Left lung (tissue), 14 donors: ENCODE measurements at places on chromosomes 7 and 10.

- DNase-seq: no peak
These were observed 730.5 kb downstream of the ZWINT start for GRCh38 chr10:55630491-55631056.

- DNase-seq: no peak
These were observed 4.3 kb upstream of the YKT6 start for GRCh38 chr7:44196450-44196872.

- DNase-seq: no peak
These were observed 148.8 kb upstream of the NRP1 start for GRCh38 chr10:33483124-33483815.

DNA sequence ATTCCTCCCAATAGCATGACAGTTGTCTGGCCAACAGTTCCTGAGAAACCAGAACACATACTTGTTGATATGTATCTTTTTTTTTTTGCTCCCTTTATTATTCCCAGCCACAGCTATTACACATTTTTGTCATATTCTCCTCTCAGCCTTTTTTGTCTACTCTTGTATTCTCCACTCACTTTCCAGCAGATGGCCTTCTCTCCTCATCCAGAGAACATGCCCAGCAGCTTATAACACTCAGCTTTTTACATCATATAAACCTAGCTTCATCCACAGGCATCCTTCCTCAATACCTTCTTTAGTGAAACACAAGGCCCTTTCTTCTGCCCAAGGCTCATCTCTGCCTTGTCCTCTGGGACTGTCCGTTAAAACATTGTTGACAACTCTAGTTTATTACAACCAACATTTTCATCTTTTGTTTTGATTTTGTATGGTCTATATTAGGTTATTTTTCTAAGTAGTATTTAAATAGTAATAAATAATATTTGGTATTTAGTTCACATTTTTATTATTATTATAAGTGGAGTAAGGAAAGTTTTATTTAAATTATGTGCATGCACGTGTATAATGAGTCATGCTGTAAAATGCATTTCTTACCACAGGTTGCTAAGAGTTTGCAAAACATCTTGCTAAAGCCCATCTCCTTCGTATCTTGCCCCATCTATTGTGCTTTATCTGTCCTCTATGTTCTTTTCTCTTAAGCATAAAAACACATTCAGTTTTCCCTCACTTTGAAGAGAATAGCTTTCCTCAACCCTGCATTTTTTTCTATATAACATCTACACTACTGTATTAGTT is 101.5 kb downstream of the ORC5 start:
- DNase-seq: no peak

DNA sequence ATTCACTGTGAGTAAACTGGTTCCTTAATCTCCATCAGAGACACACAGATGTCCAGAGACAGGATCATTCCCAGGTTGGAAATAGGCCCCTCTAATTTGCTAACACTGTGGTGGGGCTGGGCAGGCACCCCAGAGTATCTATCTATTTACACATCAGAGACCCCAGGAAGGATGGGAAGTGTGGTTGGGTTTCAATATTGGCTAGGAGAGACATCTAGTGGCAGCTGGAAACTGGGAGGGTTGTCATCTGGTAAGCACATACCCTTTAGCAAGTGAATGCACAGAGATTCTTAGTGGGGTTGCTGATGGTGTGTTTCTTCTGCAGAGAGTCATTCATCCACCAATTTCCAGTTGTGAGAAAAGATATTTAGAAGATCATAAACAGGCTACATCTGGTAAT is 36.0 kb upstream of the NRG3 start:
- no peak for DNase-seq

- no peak for DNase-seq
These were observed 73.9 kb upstream of the PDGFA start for GRCh38 chr7:593324-594115.

DNA sequence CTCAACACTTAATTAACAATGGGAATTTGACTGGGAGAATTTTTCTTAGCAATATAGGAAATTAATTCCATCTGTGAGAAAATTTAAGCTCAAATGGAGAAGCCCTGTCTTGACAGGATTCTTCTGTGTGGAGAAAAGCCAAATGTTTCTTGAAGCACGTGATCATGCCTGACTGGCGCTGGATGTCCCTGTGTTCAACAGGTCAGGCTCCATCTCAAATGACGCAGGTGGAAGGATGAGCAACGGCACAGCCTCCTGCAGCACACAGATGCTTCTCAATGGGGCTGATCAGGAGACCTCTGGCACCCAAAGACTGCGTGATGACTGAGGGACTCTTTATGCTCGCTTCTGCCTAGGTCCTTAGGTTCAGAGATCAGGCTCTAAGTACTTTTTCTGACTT is 143.8 kb downstream of the RSU1 start:
- no peak for DNase-seq

- DNase-seq: no peak
These were observed 167.9 kb upstream of the KIAA1217 start for GRCh38 chr10:24041034-24041433.

DNA sequence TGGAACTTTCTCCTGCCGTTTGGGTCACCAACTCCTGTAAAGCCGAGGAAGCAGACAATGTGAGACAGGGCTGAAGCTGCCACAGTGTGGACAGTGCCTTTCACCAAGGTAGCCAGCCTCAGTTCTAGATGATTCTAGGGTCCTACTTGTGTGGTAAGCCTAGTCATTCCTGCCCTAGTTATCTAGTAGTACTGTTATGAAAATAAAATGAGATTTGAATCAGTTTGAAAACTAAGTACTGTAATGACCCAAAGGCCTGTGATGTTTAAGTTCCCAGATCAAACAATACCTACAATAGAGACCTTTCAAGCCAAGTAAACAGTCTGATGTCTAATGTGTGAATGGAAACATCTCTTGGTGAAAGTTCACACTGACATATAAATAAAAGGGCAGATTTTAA is 37.1 kb downstream of the POLL start:
- DNase-seq: no peak

DNA sequence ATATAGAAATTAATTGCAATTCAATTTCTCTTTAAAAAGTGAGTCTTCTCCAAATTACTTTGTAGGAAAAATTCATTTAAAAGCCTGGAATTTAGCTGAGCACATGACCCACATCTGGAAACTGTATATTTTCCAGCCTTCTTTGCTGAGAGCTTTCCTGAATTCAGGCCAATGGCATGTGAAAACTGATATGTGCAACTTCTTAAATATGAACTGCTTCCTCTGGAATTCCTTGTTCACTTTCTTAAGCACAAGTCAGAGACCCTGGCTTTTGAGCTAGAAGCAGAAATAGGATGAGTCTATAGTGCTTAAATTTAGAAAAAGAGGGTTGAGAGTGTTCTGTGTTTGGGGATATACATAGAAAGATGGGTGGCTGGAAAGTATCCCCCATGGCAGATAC is 365.1 kb upstream of the MTPN start:
- DNase-seq: no peak

- DNase-seq: peak; percentile 51
These were observed 49.1 kb upstream of the FAM20C start for GRCh38 chr7:143145-143751.

DNA sequence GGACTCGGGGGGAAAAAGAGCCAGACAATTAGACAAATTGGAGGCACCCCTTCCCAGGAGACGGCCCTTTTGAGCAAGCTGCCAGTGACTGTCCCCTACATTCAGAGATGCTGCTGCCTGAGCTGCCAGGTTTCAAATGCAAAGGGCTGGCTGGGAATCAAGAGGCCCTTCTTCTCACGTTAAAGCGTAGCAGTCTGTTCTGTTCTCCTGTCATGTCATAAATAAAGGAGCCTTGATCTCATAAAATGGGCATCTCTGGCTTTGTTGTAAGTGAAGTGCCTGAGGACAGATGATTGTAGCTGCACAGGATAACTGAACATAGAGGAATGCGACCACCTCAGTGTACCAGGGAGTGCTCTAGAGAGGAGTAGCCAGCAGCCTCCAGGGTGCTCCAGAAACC is 917.9 kb downstream of the GRID1 start:
- DNase-seq: no peak
